ENCODE measurements at places on chromosomes 2 and 18.

- no peak for DNase-seq
These were observed 540.6 kb downstream of the RIT2 start for GRCh38 chr18:42574871-42575270.

- DNase-seq, result no peak
These were observed 405 bp downstream of the CASP10 start for GRCh38 chr2:201183365-201183727.

DNA sequence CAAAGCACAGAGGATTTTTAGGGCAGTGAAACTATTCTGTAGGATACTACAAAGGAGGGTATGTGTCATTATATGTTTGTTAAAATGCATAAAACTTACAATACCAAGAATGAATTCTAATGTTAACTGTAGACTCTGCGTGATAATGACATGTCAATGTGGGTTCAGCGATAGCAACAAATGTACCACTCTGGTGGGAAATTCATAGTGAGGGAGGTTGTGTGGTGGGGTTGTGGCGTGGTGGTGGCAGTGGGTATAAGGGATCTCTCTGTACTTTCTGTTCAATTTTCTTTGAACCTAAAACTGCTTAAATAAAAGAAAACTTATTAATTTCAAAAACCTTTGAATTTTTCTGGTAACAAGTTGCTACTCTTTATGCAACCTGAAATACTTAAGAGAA, 99.3 kb upstream of the SLC38A11 start:
- no peak for DNase-seq

- no peak for DNase-seq
These were observed 118.4 kb downstream of the GLI2 start for GRCh38 chr2:120854014-120854620.

- DNase-seq, result no peak
These were observed 71.0 kb upstream of the THUMPD2 start for GRCh38 chr2:39849982-39850526.

DNA sequence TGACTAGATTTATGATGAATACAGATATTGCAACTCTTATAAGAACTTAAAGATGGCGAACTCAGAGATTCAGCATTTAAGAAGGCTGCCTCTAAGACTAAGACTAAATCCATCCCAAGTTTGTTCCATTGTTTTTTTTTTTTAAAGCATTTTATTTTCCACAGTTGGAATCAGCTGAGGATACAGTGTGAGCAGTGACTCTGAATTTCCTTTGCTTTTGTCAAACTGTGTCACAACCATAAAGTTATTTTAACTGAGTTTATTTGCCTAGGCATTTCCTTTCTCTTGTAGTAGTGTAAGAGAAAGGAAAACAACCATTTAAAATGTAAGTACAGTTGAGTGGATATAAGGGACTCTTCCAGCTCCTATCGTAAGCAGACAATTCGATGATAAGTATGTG, 63.9 kb downstream of the ZEB2 start:
- no peak for DNase-seq
